ENCODE measurements at places on chromosomes 3 and 15.

DNA sequence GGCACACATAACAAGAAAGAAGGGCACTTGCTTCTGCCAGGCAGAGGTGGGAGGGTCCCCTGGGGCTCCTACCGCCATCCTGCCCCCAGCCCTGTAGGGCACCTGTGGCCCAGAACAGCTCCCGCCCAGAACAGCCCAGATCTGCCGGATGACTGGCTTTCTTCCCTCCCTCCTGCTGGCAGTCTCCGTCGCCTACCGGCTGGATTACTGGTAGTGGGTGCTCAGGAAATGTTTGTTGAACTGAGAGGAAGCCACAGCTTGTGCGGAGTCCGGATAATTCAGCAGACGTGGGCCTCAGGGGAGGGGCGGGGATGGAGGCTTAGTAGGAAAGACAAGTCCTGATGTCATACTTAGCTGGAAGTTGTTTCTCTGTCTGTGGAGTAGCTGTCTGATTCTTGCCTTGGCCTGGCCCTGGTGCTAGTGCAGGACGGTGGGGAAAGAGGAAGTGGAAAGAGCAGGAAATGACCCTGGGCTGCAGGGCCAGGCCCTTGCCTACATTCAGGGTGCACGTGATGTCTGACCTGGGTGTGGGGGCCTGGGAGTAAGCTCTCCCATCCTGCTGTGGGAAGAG lies 6.7 kb downstream of the CCDC9B start:
- DNase-seq: no peak

- no peak for DNase-seq
Observed at GRCh38 chr15:51801391-51801835, 28.0 kb upstream of the TMOD3 start.

GRCh38 chr15:82846621-82847020 lies 37.2 kb downstream of the WHAMM start:
- no peak for DNase-seq

- DNase-seq: no peak
Observed at GRCh38 chr15:59094077-59094476, 10.9 kb upstream of the CCNB2 start.

DNA sequence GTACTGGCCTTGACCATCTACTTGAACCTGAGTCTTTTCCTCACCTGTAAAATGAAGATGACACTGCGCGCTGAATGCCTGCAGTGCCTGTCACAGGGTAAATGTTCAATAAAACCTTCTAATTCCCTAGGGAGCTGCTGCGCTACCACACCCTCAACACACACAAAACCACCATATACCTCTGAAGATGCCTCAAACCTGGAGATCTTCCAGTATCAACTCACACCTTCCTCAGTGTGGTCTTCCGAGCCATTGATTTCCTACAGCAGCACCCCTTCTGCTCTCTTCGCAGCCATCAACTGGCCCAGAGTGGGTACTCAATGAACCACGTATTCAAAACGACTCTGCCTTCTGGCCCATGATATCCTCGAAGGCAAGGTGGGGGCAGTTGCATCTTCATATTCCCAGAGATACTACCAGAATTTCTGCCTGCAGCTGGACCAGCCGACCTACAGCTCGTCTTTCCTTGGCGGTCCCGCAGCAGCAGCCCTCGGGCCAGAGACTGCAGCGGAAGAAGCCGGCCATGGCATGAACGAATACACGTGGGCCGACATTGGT lies 695 bp downstream of the RPL32 start:
- no peak for DNase-seq

GRCh38 chr3:88678747-88679146 lies 428.7 kb upstream of the EPHA3 start:
- DNase-seq: no peak

DNA sequence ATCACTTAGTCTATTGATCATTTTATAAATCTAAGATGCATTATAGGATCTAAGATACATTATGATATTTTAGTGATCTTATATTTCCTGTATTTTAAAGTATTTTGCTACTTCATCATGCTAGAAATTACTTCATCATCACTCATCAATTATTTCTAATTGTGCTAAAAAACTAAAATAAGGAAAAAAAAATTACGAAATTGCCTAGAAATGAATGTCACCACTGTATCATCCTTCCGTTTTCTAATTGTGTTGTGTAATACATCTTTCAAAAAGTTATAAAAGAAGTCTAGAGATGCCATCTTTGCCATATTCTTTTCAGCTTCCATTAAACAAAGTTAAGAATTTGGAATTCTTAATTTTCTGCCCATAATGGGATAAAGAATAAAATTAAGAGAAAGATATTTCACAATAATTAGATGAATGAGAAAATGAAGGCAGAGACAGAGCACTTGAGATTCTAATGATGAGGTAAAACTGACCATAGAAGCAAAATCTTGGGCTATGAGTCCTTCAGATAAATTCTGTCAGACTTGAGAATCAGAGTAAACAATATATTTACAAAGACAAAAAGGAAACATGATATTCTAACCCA lies 48.8 kb downstream of the ALDH1A2 start:
- no peak for DNase-seq

- no peak for DNase-seq
Observed at GRCh38 chr3:60133269-60134162, 1083.7 kb upstream of the CFAP20DC start.

GRCh38 chr3:130905551-130905950 lies 11.7 kb downstream of the ATP2C1 start:
- no peak for DNase-seq

- no peak for DNase-seq
Observed at GRCh38 chr3:2511356-2511755, 412.7 kb downstream of the CNTN4 start.

- no peak for DNase-seq
Observed at GRCh38 chr3:68854170-68854569, 78.2 kb downstream of the TAFA4 start.

GRCh38 chr3:143475981-143476380 lies 356.4 kb downstream of the CHST2 start:
- no peak for DNase-seq

DNA sequence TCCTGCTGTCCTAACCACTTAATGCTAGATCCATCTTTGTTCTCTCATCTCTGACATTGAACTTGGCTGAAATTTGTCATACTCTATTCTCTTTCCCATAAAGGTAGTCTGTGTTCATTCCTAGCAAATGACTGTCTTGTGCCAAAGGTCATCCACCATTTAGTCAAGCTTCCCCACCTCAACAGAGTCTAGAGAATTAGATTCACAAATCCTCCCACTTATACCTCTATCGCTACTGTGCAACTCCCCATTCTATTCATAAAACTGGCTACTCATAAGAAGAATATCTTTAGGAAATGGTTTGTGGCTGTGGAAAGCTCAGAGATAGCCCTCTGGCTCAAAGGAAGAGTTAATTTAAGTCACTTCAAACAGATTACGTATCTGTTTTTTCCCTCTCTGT lies 59.7 kb upstream of the MBNL1 start:
- no peak for DNase-seq

DNA sequence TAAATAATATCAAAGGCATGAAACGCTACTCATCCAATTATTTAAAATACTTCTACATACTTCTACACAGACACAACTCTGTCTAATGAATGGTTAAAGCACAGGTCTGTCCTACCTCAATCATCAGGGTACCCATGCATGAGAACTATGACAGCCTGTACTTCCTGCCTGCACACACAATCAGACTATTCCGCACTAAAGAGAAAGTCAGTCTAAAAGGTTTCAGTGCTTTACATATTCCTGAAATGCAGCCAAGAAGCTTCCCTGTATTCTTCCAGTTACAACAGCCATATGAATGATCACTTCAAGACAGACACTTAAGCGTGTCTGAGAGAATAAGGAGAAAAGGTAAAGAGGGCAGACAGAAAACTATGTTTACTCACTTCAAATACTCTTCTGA lies 58.8 kb downstream of the TUBGCP4 start:
- no peak for DNase-seq

- no peak for DNase-seq
Observed at GRCh38 chr3:48038971-48039481, 22.8 kb upstream of the MAP4 start.

DNA sequence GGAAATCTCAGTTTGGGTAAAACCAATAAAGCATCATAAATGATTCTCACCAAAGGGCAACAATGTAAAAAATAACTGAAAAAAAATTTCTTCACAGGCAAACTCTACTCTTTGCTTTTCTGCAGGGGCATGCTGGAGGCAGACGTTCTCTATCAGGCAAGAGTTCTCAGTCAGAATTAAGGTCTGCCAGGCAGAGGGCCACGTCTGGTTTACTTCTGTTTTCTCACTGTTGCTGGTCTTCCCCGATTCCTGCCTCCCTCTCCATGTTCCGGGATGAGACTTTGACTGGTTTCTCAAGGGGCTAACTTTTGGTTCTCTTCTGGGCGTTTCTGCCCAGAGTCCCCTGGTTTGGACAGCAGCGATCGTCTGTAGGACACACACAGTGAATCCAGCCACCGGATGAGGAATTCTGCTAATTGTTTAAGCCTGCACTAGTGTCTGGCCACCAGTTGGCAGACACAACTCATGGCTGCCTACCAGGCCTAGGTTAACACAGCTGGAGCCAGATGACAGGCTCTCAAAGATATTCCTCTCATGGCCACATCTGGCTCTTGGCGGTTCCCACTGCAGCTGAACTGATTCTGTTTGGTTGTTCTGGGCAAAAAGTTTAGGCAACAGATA lies 273.1 kb downstream of the FOXP1 start:
- no peak for DNase-seq

- no peak for DNase-seq
Observed at GRCh38 chr3:188752850-188753249, 418.9 kb upstream of the TPRG1 start.

DNA sequence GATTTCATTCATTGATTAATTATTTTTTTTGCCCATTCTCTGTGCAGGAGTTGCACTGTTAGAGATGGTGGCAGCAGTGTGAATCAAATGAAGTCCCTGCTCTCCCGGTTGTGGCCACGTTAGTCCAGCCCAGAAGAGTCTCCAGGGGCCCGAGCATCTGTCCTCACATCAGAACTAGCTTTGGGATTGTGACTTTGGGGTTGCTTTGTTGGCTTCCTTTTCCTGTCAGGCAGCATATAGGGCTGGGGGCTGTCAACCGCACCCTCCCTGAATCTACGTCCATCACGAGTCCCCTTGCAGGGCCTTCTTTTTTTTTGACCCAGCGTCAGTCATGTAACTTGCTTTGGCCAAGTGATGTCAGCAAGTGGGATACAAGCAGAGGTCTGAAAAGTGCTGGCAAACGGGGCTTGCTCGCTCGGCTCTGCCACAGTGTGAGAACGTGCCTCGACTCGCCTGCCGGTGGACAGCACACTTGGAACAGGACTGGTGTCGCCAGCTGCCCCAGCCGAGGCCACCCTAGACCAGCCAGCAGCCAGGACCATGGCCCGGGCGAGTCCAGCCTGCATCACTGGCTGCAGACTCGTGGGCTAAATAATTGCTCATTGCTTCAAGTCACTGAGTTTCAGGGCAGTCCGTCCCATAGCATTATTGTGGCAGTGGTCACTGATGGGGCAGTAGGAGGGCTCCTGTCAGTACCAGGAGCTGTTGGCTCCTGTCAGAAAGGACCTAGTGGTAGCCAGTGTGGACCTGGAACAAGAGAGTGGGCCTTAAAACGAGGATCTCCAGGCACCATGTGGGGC lies 151.6 kb upstream of the MEF2A start:
- no peak for DNase-seq

DNA sequence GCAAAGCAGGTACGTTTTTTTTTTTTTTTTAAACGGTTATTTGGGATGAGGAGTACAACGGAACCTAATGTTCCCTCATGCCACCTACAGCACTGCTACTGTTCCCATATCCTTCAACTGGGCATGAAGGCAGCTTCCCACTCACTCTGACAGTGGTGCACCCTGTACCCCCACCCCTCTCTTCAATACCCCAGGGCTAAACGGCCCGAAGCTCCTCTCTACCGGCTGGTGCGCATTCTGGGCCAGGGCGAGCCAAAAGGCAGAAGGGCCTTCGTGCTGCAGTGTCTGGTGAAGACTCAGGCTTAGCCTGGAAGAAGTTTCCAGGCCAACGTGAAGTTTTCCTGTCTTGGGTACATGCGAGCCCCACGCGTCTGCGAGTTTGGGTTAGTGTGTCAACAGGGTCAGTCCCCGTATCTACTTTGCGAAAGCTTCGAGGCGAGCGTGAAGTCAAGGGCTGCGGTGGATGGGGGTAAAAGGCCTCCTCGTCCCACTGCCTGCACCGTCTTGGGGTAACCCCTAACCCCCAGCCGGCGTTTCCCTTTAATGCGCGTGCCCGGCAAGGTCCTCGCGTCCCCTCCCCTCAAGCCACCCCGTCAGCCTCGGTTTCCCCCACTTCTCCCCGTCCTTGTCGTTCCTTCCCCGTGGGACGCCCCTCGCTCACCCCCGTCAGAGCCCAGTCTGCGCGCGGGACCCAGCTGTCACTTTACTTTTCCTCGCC lies 765 bp upstream of the UBE2E2 start:
- no peak for DNase-seq

- no peak for DNase-seq
Observed at GRCh38 chr3:129365296-129366136, 62.9 kb downstream of the EFCAB12 start.

DNA sequence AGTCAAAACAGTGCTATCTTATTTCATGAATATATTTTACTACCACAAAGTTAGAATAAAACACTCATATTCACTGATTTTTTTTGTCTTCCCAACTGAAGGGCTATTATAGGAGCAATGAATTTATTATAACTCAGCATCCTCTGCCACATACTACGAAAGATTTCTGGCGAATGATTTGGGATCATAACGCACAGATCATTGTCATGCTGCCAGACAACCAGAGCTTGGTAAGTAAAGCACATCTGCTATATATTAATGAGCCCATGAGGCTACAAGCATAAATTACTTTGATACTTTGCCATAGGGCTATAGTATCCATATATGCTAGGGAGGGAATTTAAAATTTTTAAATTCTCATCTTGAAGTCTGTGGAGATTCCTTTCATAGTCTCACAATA lies 95.9 kb downstream of the FEZF2 start:
- DNase-seq: no peak

DNA sequence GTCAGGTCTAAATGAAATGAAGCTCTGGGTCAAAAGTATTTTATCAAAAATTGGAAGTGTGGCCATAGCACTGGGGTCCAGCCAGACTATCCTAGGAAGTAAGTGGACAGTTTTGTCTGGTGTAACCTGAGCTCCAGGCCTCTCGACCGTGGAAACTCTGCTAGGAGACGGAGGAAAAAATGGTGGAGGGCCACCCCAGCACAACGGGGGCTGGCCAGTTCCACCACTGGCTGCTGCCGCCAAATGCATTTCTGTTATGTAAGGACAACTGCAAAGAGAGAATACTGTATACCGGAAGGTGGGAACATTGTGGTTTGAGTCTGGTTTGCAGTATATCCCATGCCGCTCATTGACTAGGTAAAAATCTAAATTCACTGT lies 235.7 kb downstream of the GREM1 start:
- no peak for DNase-seq

DNA sequence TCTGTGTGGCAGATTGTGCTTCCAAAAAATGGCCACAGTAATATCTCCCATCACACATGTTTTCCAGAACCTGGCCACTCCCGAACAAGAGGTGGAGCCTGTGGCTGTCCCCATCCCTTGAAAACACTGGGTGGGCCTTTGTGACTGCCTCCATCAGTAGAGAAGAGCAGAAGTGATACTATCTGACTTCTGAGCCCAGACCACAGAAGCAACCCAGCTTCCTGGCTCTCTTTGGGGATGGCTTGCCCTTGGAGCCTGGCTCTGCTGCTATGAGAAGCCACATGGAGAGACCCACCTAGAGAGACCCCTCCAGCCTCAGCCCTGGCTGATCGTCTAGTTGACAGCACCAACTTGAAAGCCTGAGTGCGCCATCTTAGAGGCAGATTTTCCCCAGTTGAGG lies 39.8 kb upstream of the CMTM8 start:
- no peak for DNase-seq

Data from stimulated activated CD4-positive, alpha-beta T cell treated with anti-CD3 and anti-CD28 coated beads, TNF-alpha, amount 100 ng/mL, for 4 hours (primary cell).